Caki2 (cell line): ENCODE measurements at places on chromosomes 1 and 21. TPM values are rescaled to one million over a fixed set of nuclear protein-coding genes. Genes with fewer than 3 reads are reported as not detected.

DNA sequence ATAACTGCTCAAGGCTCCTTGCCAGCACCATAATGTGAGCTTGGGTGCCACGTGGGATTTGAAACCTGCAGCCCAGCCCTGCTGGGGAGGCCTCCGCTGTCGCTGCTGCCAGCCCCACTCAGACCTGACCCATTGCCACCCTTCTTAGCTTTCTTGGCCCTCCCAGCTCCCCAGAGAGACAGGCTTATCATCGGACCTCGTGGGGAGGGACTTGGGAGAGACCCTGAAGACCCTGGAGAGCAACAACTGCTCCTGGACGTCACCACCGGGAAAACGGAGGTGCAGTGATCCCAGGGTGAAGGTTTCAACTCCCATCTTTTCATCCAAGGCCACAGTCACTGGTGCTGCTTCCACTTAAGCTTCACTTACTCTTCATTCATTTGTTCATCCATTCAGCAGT is 596.1 kb downstream of the PTPRU start:
- no peak for DNase-seq

DNA sequence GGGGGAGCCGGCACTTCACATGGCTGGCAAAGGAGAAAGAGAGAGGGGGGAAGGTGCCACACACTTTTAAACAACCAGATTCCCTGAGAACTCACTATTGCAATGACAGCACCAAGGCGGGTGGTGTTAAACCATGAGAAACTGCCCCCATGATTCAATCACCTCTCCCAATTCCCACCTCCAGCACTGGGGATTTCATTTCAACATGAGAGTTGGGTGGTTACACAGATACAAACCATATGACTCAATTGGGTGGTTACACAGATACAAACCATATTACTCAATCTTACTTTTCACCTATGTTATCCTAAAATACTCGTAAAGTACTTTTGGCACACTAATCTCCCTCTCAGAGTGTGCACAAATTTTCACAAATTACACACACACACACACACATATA is 1097.5 kb upstream of the TMPRSS15 start:
- DNase-seq = no peak

GRCh38 chr1:236128646-236129178 is 13.6 kb upstream of the GPR137B start:
- DNase-seq = no peak

GRCh38 chr1:10728595-10729410 is 67.6 kb downstream of the CASZ1 start:
- no peak for DNase-seq

DNA sequence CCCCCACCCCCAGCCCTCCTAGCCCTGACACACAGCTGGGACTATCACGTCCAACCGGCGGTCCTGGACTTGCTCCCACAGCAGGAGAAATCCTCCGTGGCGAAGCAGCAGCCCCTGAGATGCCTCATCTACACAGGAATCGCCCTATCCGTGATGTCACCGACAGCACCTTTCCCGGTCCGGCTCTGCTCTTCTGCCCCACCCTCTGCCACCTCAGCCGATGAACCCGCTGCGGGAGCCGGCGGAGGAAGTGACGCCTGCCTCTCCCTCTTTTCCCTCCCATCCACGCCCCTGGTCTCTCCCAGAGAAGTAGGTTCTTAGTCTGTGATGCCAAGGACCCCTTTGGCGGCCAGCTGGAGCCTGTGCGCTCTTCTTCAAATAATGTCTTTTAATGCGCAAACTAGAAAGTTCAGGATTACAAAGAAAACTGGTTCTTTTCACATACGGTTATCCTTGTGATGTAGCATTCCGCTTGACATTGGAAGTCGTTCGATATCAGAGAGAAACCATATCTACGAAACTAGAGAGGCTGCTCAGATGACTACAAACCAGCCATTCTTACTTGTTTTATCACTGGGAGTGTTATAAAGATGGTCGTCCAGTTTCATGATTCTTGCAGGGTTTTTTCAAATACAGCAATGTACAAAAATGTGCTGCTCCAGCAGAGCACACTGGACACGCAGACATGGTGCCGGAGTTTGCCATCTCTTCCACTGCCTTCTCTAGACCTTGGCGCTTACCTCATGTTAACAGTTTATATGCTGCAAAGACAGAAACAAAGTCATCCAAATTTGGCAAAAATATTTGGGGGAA is 120.3 kb downstream of the PPIAL4G start:
- DNase-seq = no peak

- no peak for DNase-seq
Observed at GRCh38 chr1:155011437-155012025, 8.9 kb downstream of the ZBTB7B start.

GRCh38 chr1:84846387-84846786 is 46.6 kb downstream of the LPAR3 start:
- no peak for DNase-seq

GRCh38 chr1:33088119-33088906 is 7.4 kb downstream of the AZIN2 start:
- DNase-seq = no peak

- DNase-seq = no peak
Observed at GRCh38 chr1:118201524-118201923, 16.5 kb upstream of the SPAG17 start.

GRCh38 chr1:37394574-37395464 is 79.6 kb upstream of the ZC3H12A start:
- DNase-seq = no peak

DNA sequence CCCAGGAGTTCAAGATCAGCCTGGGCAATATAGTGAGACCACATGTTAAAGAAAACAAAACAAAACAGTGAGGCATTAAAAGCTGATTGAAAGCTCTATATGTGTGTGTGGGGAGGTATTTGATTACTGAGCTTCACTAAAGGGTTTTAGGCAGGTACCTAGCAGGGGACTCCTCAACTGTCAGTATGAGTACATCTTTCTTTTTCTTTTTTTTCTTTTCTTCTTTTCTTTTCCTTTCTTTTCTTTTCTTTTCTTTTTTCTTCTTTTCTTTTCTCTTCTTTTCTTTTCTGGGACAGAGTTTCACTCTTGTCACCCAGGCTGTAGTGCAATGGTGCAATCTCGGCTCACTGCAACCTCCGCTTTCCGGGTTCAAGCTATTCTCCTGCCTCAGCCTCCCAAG is 8.5 kb upstream of the MYCL start:
- DNase-seq = no peak

DNA sequence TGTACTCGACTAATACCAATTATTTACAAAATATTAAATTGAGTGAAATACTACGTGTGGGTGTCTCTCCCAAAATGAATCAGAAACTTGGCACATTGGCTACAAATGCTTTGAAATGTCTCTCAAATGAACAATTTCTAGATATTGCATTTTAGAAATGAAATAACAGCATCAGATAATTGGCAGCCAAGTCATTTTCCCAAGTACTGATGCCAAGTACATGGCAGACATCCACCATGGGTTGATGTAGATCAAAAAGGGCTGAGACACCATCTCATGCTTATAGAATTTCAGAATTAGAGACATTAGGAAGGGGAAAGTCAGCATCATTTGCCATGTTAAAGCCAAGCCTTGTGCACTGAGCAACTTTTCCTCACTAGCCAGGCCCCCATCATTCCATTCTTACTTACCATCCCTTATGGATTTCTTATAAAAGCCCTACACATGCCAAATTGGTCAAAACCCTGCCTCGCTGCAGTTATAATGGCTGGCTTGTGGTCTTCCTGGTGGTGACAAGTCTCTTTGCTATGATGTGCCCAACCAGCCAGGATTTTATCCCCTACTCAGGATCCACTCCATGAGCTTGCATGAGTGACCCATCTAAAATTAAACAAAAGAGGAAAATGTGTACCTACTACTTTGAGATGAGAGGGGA is 73.1 kb downstream of the GREM2 start:
- DNase-seq = no peak

GRCh38 chr1:32898056-32898455 is 3.1 kb downstream of the TMEM54 start:
- no peak for DNase-seq

DNA sequence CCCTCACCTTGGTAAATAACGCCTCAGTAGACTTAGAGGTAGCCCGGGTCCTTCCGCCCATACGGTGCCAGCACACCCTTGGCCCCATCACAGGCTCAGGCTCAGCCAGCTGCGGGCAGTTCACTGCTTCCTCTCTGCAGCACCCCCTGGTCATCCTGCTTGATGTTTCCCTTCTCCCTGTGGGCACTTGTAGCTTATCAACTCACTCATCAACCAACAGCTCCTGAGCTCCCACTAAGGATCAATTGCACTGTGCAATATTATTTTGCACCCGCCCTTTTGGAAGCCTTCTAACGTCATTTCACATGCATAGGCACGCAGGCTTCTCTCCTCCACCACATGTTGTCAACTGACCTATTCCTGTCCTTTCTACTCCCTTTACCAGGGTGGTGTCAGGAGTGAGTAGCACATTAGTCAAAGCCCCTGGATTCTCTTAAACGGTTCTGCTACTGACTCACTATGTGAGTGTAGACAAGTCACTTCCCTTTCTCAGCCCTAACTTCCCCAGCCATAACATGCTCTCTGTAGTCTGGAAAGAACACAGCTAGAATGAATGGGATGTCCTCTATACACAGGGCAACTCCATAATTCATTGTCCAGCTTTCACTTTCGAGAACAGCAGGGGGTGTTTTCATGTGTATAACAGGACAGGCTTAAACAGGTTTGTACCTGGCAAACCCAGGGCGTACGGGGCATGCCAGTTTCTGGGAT is 47.1 kb upstream of the IRF2BP2 start:
- peak; percentile 61 for DNase-seq

The RNU1-4 gene
- total RNA-seq = not detected in 2 replicates

The OPTC gene
- not detected in 2 replicates for total RNA-seq

The HMGCL gene
- total RNA-seq = 72.5 and 74.7 TPM in 2 replicates

The LMOD1 gene
- total RNA-seq = not detected in 2 replicates

The TAL1 gene
- total RNA-seq = not detected in 2 replicates
